ENCODE measurements at places on chromosomes 11 and 22. TPM values are rescaled to one million over a fixed set of nuclear protein-coding genes. Genes with fewer than 3 reads are reported as not detected.

DNA sequence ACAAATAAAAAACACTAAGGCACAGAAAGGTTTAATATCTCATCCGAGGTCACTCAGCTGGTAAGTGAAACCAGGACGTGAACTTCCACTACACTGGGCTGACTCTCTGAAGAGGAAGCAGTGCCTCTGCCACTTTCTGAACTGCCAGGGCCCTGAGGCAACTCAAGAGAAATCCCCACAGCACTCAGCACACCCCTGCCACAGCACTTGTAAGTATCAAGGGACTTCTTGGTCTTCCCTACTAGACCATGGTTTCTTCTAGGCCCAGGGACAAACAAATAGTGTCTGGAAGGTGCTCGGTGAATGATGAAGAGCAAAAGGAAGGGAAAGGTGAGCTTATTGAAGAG is 49.7 kb downstream of the RPL27A start:
- DNase-seq: no peak

DNA sequence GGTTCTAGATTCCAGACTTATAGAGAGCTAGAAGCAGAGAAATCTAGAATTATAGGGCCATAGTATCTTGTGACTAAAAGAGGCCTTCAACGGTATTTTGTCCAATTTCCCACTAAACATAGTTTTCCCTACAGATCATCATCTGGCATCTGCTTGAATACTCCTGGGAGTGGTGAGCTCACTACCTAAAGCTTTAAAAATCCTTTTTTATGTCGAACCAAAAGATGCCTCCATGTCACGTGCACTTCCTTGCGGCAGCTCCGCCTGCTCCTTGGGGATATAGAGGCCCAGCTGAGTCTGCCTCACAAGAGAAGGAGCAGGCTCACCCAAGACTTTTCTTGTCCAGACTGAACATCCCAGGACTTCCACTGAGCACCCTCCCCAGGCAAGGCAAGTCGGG is 4.3 kb upstream of the MB start:
- DNase-seq: no peak

DNA sequence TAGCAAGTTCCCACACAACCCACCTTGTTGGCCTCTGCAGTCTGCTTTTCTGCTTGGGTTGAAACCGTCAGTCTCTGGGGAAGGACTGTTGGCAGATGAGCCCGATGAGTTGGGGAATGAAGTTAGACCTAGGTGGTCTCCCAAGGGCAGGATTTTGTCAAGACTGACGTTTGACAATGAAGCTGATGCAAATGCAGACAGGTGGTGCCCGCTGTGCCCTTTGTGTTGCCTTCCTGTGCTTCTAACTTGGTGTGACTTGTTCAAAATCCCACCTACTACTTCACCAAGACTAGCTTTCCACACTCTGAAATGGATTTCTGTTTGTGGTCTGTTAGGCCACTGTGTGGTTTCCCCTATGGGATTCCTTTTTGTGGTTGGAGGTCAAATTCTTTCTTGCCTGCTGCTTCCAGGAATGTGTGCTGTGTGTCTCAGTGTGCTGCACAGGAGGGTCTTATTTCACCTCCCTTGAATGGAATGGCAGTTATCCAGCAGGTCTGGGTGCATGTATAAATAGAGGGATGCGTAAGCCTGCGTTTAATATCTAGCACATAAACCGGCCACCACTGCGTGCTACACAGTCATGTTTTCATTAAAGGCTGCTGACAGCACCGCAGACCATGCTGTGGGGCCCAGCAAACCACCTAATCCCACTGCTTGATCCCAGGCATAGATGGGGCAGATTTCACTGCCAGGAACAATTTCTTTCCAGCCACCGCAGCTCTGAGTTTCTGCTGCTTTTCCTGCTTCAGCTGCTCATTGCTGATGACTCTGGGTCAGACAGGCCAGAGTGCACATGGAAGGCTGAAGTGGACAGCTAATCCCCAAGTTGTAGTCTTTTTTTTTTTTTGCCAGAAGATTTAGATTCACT is 44.8 kb downstream of the ADAMTS8 start:
- peak; percentile 75 for DNase-seq

DNA sequence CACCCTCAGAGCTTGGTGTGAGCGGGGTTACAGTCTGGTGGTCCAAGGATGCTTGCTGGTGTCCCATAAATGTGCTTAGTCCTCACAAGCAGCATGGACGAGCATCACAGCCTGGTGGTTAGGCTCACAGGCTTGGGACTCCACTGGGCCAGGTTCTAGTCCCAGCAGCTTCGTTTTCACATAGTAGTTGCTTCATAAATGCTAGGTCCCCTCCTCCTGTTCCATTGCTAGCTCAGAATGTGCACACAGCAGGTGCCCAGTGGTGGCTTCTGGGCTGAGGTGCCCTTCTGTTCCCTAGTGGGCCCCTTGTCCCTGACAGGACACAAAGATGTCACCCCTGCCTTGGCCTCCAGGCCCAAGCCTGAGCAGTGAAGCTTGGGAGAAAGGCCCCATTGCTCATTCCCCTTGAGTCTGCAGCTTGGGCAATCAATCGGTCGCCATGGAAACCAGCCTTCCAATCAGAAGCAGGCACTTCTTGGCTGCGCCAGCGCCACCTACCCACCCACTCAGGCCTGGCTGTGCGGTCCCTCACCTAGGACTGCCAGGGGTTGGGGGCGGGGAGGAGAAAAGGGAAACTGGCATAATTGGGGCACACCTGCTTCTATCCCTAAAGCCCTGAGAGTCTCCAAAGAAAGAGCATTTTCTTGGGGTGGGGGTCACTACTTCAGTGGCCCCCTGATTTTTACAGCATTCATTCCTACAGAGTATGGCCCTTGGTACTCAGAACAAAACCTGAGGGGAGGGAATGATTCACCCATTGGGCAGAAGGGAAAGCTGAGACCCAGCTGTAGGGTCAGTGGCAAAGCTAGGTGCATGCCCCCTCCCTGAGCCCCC is 48.1 kb downstream of the CYTH4 start:
- DNase-seq: peak; percentile 69

DNA sequence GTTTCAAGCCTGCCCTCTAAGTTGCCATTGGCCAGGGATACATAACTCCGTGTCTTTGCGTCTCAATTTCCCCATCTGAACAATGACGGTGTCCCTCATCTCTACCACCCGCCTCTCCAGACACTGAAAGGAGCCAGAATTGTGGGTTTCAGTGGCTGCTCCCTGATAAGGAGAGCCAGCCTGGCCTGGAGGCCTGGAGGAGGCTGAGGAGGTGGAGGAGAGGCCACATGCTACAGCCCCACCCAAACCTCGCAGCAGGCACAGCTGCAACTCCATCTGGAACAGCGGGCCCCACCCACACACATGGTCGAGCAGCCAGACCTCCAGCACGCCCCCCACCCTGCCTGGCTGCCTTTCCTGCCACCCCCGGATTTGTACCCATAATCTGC is 34.4 kb upstream of the CD82 start:
- no peak for DNase-seq

DNA sequence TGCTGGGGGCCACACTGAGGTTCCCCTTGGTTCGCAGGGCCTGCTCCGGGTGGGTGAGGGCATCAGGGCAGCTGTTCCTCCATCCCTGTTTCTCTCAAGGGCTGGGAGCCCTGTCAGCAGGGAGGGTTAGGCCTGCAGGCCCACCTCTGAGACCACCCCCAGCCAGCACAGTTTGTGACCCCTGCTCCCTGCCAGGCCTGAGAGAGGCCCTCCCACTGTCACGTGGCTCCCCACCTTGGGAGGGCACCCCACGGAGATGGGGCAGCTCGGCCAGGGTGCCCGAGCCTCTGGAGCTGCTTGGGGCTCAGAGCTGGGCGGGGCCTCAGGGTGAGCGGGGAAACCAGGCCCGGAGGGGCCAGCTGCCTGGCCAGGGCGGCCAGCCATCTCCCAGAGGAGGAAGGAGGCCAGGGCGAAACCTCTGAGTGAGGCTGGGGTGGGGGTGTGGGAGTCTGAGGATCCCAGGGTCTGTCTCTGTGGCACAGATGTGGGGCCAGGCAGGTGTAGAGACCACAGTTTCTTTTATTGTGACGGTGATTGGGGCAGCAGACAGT is 2.5 kb upstream of the INS start:
- DNase-seq: no peak

GRCh38 chr11:1500466-1501420 is 14.2 kb upstream of the MOB2 start:
- no peak for DNase-seq

DNA sequence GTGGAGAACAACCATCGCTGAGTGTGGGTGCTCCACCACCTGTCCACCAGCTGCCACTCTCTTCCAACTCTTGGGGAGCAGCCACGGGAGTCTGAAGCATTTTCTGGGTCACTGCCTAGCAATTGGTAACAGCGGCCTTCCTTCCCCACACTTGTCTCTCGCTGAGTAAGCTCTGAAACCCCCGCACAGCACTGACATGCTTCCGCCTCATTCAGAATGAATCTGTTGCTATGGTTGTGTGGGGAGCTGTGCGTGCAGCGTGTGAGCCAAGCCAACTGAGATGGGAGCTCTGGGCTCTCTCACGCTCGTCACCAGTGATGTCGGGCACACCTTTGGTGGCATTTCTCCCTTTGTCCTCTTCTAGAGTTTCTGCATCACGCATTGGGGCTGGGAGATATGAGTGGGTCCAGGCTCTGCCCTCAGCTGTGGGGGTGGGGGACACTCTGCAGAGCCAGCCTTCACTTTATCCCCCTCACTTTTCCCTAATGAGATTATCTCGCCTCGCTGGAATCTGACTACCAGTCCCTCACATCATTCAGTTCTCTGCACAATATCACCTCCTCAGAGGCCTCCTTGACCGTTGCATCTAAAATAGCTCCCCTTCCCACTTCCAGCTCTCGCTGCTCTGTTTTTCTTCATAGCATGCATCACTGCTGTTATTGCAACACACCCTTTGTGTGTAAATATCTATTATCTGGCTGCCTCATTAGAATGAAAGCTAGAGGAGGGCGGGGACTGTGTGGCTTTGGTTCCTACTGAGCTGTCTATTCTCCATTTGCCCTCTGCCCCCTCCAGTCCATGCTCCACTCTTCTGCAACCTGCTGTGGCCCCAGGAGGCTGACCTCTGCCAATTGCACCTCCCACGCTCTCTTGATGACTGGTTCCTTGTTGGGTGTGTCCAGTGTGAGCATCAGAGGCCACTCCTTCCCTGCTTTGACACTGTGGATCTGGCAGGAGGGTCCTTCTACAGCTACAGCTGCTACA is 569.9 kb upstream of the CADM1 start:
- DNase-seq: no peak

GRCh38 chr11:74935285-74935684 is 13.6 kb downstream of the XRRA1 start:
- no peak for DNase-seq

GRCh38 chr22:31286360-31287255 is 5.7 kb downstream of the PIK3IP1 start:
- no peak for DNase-seq

GRCh38 chr11:27619763-27620335 is 80.4 kb downstream of the BDNF start:
- DNase-seq: no peak

DNA sequence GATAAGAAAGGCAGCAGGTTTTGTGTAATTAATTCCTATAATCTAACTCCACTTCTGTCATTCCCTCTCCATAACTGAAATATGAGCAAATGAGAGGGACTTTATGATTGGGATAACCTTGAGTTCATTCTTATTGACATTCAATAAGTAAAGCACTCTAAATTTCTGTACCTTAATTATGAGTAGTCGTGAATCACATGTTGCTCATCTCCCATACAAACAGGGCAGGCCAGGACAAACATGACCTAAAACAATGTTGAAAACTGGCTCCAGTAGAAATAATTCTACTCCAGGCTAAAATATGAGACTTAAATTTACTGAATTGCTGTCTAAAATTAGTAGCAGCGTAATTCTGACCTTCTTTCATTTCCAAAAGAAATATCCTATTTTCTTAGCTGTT is 505.4 kb downstream of the NELL1 start:
- DNase-seq: no peak

GRCh38 chr11:82233201-82233600 is 500.5 kb downstream of the FAM181B start:
- DNase-seq: no peak

DNA sequence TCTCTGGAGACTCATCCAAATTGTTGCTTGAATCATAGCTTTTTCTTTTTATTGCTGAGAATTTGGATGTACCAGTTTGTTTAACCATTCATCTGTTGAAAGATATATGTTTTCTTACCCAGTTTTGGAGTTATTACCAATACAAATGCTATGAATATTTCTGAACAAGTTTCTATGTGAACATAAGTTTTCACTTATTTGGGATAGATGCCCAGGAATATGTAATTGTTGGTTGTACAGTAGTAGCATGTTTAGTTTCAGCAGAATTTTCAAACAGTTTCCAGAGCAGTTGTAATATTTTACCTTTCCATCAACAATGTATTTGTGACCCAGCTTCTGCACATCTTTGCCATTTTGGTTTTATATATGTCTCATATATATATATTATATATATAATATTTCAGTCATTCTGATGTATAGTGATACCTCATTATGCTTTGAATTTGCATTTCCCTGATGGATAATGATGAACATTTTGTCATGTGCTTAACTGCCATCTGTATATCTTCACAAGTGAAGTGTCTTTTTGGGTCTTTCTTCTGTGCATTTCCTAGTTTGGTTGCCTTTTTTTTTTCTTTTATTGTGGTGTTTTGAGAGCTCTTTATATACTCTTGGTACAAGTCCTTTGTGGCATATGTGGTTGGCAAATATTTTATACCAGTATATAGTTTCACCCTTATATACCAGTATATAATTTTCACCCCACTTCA is 118.8 kb downstream of the LUZP2 start:
- DNase-seq: no peak

DNA sequence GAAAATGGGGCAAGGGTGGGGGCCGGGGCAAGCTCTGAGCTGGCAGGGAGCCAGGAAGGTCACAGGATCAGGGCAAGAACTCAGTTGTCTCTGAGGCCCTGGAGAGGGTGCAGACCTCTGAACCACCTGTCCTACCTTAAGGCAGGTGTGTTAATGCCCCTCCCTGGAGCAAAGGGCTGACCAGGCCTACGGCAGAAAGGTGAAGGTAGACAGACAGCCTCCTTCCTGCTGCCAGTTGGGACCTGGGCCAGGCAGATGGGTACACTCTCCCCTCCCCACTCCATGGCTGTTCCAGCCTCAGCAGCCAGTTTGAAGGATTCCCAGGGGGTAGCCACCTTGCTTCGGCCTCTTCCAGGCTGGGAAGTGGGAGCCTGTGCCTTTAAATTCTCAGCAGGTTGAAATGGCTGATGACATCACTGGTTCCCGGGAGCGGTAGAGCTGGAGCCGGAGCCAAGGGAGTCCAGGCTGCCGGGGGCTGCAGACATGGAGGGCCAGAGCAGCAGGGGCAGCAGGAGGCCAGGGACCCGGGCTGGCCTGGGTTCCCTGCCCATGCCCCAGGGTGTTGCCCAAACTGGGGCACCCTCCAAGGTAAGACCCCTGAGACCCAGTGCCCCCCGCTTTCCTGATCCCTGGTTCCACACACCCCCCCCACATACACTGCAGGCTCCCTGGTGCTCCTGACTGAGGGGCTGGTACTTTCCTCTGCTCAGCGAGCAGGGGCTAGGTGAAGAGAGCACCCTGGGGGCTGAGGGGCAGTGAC is at the start of gene INPP5J:
Gene INPP5J (plus strand): TSS at position 435 of the 760 bp plus-strand sequence. CDS start 49 bp downstream, at position 484.
- no peak for DNase-seq

Gene ART5
- total RNA-seq: not detected

Gene CNGA4
- not detected for total RNA-seq

Gene SCGB1A1
- not detected for total RNA-seq

Gene C11orf16
- not detected for total RNA-seq

Gene PRODH
- total RNA-seq: not detected

Gene P2RX6
- 3.8 TPM for total RNA-seq

Gene SAC3D1
- total RNA-seq: 15.9 TPM

Gene CENPM
- 26.5 TPM for total RNA-seq

Gene ASPHD2
- 1.3 TPM for total RNA-seq

Gene OR5T3
- total RNA-seq: not detected

Gene OR4D5
- not detected for total RNA-seq

Gene SNX32
- not detected for total RNA-seq

Gene HYLS1
- 5.7 TPM for total RNA-seq

Gene KCNJ11
- total RNA-seq: not detected
